ENCODE measurements at places on chromosomes 1 and 21.

GRCh38 chr1:47382399-47382983 is 33.6 kb upstream of the FOXE3 start:
- no peak for DNase-seq

GRCh38 chr1:229479660-229480399 is 28.3 kb downstream of the NUP133 start:
- DNase-seq = peak; percentile 32

- no peak for DNase-seq
Measured at GRCh38 chr1:19043579-19044443, 87.3 kb upstream of the IFFO2 start.

DNA sequence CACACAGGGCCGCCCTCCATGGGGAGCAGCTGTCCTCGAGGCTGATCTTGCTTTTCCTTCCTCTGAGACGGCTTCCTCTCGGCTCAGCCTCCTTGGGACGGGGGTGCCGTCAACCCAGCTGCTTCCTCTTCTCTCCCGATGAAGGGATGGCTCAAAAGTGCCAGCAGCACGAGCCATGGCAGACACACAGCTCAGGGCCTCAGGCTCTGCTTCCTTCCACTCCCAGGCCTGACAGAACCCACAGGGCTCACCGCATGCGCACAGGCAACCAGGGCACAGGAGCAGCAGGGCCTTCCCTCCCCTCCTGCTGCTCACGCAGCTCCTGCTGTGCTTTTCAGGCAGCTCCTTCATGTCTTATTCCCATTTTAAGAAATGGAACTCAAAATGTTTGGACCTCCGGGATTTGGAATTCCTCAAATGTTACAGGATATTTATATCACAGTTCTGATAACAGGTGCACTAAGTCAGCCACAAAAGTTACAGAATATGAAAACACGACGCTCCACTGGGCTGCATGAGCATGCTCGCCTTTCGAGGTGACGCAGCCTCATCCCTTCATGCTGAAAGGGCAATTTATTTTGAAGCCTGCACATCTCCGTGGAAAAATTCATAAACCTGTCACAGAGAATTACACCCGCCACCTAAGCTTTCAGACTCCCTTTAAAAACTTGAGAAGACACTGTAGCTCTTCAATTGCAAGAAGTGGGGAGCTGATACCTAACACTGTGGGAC is 84.4 kb downstream of the HSF2BP start:
- DNase-seq = no peak

- DNase-seq = no peak
Measured at GRCh38 chr1:230282157-230282556, 144.0 kb downstream of the PGBD5 start.

DNA sequence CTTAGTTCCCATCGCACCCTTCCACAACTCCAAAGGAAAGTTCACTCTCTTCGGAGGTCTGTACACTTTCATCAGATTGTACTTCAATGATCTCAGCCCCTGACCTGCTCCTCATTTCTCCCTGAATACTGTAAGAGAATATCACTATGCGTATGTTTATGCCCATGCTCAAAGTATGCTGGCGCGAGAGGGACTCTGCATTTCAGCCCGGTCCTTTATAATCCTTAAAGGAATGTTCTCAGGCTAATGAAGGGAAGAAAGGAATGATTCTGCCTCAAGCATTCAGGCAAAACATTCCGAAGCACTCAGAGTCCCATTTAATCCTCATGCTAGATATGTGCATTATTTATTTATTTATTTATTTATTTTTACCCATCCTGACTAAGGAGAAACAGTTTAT is 76.8 kb downstream of the PLD5 start:
- no peak for DNase-seq

DNA sequence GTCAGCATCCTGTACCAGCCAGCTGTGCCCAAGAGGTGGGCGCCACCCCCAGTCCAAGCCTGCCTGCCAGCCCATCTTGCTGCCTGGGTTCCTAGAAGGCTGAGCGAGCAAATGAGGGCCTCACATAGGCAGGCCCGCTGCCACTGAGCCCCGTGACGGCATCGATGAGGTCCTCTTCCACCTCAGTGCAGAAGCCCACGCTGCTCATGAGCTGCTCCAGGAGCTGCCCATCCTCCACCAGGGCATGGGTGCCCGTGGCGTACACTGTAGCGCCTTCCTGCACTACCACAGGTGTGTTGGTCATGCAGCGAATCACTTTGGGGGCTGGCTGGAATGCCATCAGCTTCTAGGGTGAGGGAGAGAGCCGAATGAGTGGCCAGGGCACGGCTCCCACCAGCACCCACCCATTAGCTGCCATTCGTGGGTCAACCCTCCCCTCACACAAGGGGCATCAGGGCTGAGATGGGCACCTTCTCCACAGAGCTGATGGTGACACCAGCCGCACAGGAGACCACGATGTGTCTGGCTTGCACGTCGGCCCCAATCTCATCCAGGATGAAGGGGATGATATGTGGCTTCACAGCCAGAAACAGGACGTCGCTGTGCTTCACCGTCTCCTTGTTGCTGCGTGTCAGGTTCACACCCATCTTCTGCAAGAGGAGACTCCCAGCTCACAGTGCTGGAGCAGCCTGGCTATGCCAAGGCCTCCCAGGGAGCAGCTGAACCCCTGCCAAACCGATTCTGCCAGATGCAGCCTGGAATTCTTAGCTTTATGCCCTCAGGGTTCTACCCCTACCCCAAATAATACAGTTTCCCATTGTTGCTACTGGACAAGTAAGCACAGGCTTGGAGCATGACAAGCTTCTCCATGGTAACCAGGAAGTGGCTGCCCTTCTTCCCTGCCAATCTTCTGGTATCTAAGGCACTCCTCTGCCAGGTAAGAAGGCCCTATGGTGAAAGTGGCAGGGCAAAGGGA is 2.0 kb downstream of the PYCR2 start:
- DNase-seq = no peak

- DNase-seq = no peak
Measured at GRCh38 chr1:180563026-180563827, 4.5 kb downstream of the OVAAL start.

DNA sequence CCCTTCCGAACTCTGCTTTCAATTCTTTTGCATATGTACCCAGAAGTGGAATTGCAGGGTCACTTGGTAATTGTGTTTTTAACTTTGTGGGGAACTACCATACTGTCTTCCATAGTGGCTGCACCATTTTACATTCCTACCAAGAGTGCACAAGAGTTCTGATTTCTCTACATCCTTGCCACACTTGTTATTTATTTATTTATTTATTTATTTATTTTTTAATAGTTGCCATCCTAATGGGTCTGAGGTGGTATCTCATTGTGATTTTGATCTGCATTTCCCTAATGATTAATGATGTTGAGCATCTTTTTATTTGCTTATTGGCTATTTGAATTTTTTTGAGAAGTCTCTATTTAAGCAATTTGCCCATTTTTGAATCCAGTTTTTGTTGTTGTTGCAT is 422.4 kb downstream of the PTPRU start:
- DNase-seq = no peak

- DNase-seq = no peak
Measured at GRCh38 chr1:67887146-67887545, 53.9 kb upstream of the GNG12 start.

DNA sequence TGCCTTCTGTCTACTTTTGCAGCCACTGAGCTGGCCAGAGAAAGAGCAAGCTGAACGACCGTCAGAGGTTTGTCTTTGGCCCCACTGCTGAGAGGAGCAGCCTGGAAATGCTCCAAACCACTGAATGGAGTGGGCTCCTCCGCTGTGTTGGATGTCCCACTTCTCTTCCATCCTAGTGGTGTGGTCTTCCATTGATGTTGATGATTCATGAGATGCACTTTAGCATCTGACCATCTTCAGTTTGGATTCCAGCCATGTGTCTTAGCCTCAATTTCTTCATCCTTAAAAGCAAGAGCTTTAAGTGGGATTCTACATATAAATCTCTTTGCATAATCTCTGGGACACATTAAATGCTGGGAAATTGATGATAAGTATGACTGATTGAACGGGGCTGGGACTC is 276.9 kb downstream of the SIPA1L2 start:
- no peak for DNase-seq

DNA sequence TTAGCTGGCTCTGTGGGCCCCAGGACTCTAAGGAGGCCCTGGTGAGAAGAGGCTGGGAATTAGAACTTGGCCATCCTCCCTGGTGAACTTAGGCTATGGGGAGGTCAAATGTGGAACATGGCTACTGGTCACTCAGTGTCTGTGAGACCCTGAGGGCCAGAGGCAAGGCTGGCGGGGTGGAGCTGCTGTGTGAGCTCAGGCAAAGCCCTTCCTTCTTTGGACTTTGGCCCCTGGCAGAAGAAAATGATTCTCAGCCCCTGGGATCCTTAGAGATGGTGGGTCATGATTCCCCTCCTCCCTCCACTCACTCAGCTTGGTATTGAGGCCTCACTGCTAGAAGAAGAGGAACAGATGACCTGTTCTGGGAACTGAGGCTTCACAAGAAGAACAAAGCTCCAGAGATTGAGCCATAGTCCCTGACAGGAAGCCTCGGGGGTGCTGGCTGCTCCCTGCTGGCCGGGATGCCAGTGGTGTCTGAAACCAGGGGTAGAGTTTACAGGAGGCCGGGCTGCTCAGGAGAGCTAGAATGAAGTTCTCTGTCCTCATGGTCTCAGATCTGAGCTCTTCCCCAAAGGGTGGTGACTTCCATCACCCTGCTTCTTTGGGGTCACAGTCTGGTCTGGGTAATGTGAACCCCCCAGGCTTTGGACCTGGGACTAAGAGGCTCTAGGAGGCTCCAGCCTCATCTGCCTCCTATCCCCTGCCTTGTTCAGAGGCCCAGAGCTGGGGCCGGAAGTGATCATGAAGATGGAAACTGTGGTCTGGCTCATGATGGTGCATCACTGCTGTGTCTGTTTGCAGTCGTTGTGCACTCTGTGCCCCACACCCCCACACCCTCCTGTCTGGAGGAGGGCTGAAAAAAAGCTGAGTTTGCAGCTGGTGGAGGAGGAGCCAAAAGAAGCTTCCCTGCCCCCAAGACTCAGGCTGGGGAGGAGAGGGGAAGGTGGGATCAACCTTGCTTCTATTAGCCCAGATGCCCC is 905 bp downstream of the BTBD19 start:
- DNase-seq = peak; percentile 46

- DNase-seq = peak; percentile 61
Measured at GRCh38 chr1:245698860-245699259, 544.1 kb downstream of the KIF26B start.

- DNase-seq = no peak
Measured at GRCh38 chr1:51558375-51558924, 39.4 kb upstream of the EPS15 start.

DNA sequence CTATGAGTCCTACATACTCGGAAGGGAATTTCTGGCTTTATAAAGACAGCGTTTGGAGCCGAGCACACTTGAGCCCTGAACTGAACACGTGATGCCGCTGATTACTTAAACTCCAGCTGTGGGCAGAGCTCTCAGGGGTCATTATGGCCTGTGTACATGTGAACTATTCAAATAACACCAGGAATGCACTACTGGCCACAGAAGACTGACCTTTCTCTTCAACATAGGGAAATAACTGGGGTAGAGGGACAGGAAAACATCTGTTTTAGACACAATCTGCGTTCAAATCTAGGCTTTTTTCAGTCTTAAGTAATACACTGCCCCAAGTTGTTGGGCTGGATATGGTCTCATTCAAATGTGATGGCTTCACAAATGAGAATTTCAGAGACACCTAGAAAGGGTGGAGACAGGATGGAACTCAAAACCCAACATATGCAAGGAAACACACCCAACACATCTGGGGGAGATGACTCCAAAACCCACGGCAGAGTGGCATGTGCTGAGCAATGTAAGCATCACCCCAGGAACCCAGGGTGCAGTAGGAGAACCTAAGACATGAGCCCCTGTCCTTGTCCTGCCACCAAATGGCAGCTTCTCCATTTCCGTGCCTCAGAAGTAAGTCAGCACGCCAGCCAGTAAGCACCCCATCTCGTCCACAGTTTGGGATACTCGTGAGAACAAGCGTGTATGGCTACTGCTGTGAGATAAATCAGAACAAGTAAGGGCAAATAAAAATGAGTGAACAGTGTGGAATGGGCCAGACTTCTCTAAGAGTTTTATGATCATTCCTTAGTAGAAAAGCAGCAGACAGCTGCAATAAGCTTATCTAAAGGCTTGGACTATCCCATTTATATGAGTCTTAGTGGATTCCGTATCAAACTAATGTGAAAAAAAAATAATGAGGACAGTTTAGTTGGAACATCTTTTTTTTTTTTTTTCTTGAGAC is 24.9 kb downstream of the NID1 start:
- no peak for DNase-seq

DNA sequence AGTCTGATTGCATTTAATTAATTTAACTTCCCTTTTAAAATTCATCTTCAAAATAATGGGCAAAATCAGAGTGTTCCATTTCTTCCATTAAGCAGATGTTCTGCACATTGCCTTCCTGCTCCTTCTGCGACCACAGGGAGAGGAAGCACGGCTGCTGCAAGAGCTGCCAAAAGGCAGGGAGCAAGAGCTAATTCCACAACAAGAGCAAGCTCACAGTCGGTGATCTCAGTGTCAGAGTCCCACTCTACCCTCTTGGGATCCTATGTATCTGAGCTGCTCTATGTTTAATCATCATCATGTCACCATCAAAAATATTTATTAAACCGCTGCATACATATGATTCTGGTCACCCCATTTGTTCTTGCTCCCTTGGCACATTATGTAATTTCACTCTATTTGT is 255.3 kb upstream of the CAMK1G start:
- no peak for DNase-seq

DNA sequence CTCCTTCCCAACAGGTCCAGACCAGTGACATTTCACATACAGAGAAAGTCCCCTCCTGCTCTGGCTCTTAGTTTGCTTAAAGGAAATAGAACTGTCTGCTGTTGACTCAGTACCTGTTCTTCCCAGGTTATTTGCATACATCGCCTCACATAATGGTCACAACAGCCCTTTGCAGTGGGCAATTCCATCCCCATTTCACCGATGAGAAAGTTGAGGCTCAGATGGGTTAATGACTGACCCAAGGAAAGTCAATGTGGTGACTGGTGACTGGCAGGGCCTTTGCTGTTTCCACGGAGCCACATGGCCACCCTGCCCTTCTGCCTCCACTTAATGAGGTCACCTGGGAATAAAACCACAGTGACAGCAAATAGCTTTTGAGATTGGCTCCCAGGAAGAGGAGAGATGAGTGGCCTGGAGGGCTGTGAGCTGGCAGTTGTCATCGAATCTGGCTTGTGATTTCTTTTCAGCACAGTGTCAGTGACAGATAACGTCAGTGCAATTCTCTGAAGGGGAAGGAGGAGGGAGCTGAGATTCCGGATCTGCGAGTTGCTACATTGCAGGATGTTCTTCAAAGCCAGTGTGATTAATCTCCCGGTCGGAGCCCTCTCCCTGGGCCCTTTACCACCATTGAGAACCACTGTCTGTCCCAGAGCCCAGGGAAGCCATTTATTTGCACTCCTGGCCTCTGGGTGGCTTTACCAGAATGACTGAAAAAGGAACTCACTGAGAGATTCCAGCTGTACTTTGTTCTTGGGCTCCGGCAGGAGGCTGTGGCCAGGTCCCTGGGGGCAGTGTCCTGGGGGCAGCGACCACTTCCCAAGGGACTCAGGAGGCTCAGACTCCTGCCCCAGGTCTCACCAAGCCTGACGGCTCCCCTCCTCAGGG is 117.2 kb downstream of the CNIH3 start:
- no peak for DNase-seq

GRCh38 chr1:175597969-175598765 is 145.2 kb downstream of the TNR start:
- DNase-seq = peak; percentile 28

Measured in memory B cell (primary cell).